Stimulated activated CD8-positive, alpha-beta memory T cell treated with anti-CD3 and anti-CD28 coated beads, Interleukin-7, amount 100 ng/mL, for 4 hours (primary cell): ENCODE measurements at places on chromosomes 7 and 10.

- DNase-seq: no peak
Observed at GRCh38 chr7:128915271-128915819, 4.8 kb upstream of the KCP start.

DNA sequence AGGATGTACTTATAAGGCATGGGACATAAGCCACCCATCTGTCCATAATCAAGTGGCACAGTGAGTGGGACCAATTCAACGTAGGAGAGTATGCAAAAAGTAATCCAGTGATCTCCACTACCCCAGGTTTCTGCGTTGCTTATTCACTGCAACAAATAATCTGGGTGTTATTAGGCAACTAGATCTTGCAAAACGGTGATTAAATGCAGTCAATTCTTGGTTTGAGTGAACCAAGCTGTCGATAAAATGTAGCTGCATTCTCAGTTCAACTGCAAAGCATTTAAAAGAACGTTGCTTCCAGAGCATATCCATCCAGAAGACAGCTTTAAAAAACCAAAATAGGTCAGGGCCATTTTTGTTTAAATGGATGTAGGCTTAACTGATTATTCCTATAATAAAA is 5.0 kb downstream of the LSMEM1 start:
- no peak for DNase-seq

DNA sequence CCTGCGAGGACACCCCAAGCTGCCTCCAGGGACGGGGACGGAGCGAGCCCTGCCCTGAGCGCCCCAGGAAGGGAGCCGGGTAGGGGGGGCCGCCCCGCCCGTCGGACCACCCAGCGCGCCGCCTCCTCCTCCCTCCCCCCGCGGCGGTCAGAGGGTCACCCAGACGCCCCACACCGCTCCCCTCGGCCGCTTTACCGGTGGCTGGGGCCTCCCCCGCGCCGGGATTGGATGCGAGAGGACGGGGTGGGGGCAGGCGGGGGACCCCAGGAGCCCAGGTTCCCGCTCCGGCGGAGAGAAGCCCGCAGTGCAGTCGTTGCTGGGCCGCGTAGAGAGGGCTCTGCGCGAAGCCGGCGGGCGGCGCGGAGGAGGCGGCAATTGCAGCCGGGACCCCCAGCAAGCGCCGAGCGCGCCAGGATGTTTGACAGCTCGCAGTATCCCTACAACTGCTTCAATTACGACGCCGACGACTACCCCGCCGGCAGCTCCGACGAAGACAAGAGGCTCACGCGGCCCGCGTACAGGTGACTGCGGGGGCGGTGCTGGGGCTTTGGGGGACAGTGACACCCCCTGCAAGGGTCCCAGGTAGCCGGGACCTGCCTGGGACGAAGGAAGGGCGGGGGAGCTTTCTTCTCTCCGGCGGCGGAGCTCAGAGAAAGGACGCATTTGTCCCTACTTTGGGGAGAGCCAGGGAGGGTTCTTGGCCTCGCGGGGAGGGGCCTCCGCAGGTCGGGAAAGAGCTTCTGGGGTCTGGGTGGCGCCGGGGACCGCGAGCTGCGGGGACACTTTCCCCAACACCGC is at the start of gene FOXL3:
Gene FOXL3 (plus strand): TSS at position 415 of the 798 bp plus-strand sequence. CDS start 0 bp downstream, at position 415.
- DNase-seq: no peak

- no peak for DNase-seq
Observed at GRCh38 chr10:17838080-17838648, 29.0 kb downstream of the MRC1 start.

DNA sequence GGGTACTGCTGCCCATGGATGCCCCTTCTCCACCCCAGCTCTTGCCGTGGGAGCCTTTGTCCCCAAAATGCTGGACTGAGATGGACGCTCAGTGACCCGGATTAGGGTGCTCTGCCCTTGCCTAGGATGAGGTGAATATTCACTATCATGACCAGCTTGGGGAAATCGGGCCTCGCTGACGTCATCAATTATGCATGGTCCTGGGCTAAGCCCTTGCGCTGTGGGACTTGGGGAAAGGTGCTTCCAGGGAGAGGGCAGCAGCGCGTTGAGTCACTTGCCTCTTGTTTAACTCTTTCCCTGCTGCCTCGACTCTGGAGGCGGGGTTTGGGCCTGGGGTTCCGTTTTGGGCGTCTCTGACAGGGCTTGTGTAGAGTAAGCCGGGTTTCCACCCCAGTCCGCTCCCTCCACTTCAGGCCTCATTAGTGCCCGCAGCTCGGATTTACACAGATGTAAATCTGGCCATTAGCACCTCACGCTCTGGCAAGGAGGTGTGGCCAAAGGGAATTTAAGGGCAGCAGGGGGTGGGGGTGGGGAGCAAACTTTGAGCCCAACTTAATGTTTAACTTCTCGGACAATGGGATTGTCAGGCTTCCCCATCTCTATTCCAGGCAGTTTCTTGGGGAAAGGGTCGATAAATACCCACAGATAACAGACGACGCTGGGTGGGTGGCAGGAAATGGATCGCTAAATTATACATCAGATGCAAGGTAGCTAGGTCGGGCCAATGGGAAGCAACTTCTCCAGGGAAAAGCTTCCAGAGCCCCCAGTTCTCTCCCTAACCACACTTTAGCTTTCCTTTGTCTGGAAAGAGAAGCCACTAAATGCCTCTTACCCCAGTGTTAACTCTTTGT is 51.3 kb upstream of the TCF7L2 start:
- no peak for DNase-seq

GRCh38 chr7:70764701-70765208 is 367.2 kb upstream of the GALNT17 start:
- no peak for DNase-seq

DNA sequence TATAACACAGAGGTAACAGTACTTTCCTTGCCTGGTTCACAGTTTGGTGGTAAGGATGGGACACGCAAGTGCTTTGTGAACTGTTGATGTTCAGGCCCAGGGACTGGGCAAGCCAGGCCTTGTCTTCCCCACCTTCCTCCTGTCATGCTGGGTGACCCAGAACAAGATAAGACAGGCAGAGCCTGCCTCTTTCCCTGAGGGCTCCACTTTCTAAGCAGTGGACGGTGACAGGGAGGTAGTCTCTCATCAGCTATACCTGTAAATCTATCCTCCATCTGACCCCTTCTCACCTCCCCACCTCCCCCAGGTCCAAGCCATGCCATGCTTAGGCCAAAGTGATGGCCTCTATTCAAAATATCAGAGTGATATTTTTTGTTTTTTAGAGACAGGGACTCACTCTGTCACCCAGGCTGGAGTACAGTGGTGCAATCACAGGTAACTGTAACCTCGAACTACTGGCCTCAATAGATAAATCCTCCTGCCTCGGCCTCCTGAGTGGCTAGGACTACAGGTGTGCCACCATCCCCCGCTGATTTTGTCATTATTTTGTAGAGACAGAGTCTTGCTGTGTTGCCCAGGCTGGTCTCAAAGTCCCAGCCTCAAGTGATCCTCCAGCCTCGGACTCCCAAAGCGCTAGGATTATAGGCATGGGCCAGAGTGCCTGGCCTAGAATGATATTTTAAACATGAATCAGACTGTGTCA is 42.8 kb downstream of the PDLIM1 start:
- no peak for DNase-seq

DNA sequence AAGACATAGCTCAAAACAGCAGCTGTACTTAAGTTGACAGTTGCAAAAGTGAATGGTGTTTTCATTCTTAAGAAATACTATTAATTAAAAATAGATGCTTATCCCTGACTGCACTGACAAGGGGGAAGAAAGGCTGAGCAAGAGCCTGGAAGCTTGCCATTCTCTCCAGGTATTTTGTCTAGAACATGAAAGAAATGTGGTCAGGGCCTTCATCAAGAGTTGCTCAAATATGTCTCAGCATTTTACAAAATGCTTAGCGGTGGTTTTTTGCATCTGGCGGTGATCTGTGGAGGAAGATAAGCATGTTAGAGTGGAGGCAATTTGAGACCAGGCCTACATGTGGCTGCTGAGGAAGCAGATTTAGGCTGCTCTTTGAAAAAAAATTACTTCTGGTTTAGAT is 46.4 kb upstream of the CC2D2B start:
- no peak for DNase-seq

GRCh38 chr10:70587045-70587658 is 15.4 kb downstream of the PRF1 start:
- DNase-seq: no peak

- no peak for DNase-seq
Observed at GRCh38 chr7:143343596-143343995, 18.9 kb downstream of the FAM131B start.

GRCh38 chr7:116673457-116673865 is 1.5 kb downstream of the MET start:
- DNase-seq: no peak

- DNase-seq: no peak
Observed at GRCh38 chr10:52741851-52742250, 30.7 kb downstream of the MBL2 start.

GRCh38 chr7:91852263-91852741 is 28.2 kb downstream of the MTERF1 start:
- DNase-seq: no peak

GRCh38 chr10:124225467-124226270 is 132.3 kb upstream of the CHST15 start:
- DNase-seq: no peak

DNA sequence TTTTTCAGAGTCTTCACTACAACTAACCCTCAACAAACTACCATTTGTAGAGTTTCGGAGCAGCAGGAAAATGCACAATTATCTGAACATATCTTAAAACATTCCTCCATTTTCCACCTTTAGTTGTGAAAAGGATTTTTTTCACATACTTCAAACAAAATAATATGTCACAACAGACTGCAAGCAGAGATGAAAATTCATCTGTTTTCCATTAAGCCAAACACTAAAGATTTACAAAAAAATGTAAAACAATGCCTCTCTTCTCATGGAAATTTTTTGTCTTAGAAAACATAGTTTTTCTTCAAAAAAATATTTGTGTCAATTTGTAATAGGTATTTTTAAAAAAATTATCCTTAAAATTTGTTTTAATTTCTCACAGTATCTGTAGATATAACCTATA is 98.9 kb downstream of the ARHGAP12 start:
- DNase-seq: no peak

DNA sequence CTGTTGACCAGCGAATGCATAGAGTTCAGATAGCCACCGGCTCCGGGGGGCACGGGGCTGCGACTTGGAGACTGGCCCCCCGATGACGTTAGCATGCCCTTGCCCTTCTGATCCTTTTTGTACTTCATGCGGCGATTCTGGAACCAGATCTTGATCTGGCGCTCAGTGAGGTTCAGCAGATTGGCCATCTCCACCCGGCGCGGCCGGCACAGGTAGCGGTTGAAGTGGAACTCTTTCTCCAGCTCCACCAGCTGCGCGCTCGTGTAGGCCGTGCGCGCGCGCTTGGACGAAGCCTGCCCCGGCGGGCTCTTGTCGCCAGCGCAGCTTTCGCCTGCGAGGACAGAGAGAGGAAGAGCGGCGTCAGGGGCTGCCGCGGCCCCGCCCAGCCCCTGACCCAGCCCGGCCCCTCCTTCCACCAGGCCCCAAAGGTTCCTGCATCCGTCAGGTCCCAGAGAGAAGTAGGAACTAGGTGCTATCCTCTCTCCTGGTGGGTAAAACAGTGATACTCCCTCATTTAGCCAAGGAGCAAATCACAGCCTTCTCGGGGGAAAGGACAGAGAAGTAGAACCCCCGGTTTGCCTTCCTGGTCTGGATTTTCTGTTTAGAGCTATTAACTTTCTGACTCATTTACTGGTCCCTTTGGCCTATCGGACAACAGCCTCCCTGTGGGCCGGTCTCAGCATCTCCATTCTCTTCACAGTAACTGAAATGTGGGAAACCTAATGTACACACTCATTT is 6.1 kb upstream of the HOXA2 start:
- DNase-seq: no peak

DNA sequence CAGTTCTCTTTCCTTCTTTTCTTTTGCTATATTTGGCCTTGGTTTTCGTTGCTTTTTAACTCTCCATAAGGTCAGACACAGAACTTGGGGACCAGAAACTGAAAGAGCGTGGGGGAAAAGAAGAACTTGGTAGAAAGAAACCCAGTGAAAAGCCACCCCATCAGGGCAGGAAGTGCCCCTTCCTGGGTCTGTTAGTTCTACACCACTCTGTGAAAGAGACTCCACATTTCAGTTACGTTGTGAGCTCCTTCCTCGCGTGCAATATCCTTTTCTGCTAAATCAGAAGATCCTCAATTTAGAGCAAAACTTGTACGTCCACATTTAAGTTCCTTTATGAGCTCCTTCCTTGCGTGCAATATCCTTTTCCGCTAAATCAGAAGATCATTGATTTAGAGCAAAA is 220.6 kb upstream of the FOXK1 start:
- DNase-seq: no peak

DNA sequence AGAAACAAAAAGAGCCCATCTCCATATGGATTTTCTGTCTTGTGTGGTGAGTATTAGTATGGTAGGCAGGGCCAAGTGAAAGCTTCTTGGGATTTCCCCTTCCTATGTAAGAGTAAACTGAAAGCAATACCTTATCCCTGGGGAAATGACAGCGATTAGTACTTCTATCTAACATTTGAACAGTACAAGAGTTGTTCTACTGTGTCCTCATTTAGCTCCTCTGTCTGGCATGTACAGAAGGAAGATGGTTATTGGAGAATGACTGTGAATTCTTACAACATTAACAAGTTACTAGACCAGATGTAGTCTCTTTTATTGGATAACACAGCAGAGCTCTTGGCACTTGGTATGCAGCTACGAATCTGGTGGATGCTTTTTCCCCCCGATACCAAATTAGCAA is 17.9 kb upstream of the TRIL start:
- DNase-seq: no peak

DNA sequence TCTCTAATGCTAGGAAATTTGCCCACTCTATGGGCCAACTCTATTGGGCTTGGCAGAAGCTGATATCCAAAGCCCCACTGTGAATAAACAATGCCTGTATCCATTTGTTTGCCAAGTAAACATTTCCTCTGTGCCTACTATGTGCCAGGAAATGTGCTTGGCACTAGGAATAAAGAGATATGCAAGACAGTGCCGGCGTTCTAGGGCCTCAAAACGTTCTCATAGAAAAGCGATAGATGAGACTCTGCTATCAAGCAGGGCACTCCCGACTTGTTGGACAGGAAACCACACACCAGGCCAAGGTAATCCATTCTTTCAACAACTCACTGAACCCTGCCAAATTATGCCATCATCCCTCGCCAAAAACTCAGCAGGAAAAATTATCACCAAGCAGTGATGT is 196.7 kb downstream of the IPMK start:
- DNase-seq: no peak

DNA sequence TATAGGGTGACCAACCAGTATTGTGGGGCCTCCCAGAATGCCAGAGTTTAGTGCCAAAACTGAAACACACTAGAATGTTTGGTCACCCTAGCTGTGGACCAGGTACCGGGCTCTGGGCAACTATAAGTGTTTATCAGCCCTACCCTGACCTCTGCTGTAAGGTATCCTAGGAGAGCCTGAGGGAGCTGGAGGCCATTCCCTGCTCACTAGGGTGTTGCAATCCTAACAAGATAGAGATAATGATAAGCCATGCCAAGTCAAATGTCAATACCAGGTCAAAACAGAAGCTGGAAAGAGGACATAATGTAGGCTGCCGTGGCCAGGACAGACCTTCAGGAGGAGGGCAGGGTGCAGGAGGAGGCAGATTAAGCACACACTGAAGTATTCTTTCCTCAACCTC is 151.8 kb downstream of the KCNMA1 start:
- no peak for DNase-seq

- no peak for DNase-seq
Observed at GRCh38 chr7:139259142-139259541, 28.1 kb downstream of the UBN2 start.

- DNase-seq: no peak
Observed at GRCh38 chr7:55202150-55202913, 162.8 kb upstream of the LANCL2 start.
